Activated CD8-positive, alpha-beta T cell treated with anti-CD3 and anti-CD28 coated beads for 36 hours (primary cell): ENCODE measurements at places on chromosomes 12 and 14. TPM values are rescaled to one million over a fixed set of nuclear protein-coding genes. Genes with fewer than 3 reads are reported as not detected.

GRCh38 chr14:64550621-64551333 lies 1.0 kb downstream of the PPP1R36 start:
- no peak for DNase-seq
- H3K36me3 ChIP-seq, result no peaks in the 10 kb centered on the region
- H3K27me3 ChIP-seq, result peaks cover 10% of the 10 kb centered on the region
- H3K4me3 ChIP-seq, result peak overlapping the region; percentile 47

- peaks cover 44% of the 10 kb centered on the region for H3K4me1 ChIP-seq
- no peaks in the 10 kb centered on the region for H3K27me3 ChIP-seq
- H3K4me3 ChIP-seq, result no peak overlapping the region
Measured at GRCh38 chr12:45762185-45763110, 32.9 kb downstream of the ARID2 start.

GRCh38 chr14:76784266-76784874 lies 23.1 kb downstream of the VASH1 start:
- H3K36me3 ChIP-seq, result peaks cover 15% of the 10 kb centered on the region
- H3K4me1 ChIP-seq, result peaks cover 24% of the 10 kb centered on the region
- H3K4me3 ChIP-seq, result no peak overlapping the region
- no peak for DNase-seq
- no peaks in the 10 kb centered on the region for H3K27me3 ChIP-seq
- H3K27ac ChIP-seq, result no peak overlapping the region

- no peak for DNase-seq
- no peaks in the 10 kb centered on the region for H3K27me3 ChIP-seq
- no peak overlapping the region for H3K4me3 ChIP-seq
- H3K4me1 ChIP-seq, result peaks cover 45% of the 10 kb centered on the region
- H3K36me3 ChIP-seq, result peaks cover 73% of the 10 kb centered on the region
- H3K27ac ChIP-seq, result peak overlapping the region; percentile 62
Measured at GRCh38 chr12:128796439-128797118, 27.2 kb downstream of the SLC15A4 start.

- DNase-seq, result no peak
- H3K4me1 ChIP-seq, result peaks cover 5% of the 10 kb centered on the region
- no peak overlapping the region for H3K4me3 ChIP-seq
- no peaks in the 10 kb centered on the region for H3K27me3 ChIP-seq
Measured at GRCh38 chr12:48038085-48038484, 33.8 kb upstream of the COL2A1 start.

DNA sequence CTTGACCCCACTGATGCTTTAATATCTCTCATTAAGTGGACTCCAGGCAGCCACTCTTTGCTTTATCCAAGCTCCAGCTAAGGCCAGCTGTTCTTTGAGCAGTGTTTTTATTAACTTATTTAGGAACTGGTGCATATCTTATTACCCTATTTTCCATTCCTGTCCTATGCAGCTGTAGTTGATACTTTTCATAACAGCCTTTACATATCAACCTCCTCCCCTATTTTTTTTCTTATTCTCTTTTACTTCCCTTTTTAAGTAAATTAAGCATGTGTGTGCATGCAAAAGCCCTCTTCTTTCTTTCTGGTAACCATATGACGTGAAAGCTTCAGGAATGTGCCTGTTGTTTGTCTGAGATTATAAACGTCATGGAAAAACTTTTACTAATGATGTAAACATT lies 121.2 kb downstream of the PTPRQ start:
- no peak for DNase-seq
- H3K27me3 ChIP-seq, result no peaks in the 10 kb centered on the region
- no peak overlapping the region for H3K4me3 ChIP-seq

DNA sequence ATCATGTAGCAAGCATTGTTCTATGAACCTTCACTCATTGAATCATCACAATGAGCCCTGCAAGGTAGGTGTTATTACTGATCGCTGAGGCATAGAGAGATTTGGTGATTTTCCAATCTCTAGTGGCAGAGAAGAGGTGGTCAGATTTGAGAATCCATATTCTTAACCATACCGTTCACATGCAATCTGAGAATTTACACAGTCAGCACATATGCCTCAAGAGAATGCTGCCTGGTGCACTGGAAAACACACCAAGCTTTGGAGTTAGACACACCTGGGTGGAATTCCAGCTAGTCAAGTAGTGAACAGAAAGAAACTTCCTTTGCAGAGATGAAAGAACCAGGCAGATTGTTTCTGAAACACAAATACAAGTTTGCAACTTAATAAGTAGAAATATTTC lies 94.1 kb downstream of the LGR5 start:
- H3K36me3 ChIP-seq, result no peaks in the 10 kb centered on the region
- no peaks in the 10 kb centered on the region for H3K4me1 ChIP-seq
- H3K27me3 ChIP-seq, result no peaks in the 10 kb centered on the region
- no peak overlapping the region for H3K4me3 ChIP-seq

DNA sequence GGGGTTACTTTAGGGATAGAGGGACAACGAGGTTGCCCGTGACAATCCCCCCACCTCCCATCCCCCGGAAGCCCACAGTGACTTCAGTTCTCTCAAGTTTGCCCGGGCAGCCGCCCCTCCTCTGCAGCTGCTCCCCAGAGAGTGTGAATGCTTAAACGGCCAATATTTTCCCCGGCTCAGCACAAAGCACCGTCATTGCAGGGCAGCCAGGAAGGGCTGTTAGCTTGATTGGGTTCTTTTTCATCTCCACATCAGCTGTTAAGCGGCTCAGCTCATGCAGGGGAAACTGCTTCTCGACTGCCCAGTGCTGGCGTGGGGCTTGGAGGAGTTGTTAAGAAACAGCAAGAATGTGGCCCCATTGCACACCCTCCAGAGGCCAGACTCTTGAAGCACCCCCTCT lies 120.5 kb upstream of the NCOR2 start:
- peaks cover 35% of the 10 kb centered on the region for H3K4me1 ChIP-seq
- peak; percentile 46 for DNase-seq
- H3K27ac ChIP-seq, result no peak overlapping the region
- no peak overlapping the region for H3K4me3 ChIP-seq
- H3K27me3 ChIP-seq, result no peaks in the 10 kb centered on the region

DNA sequence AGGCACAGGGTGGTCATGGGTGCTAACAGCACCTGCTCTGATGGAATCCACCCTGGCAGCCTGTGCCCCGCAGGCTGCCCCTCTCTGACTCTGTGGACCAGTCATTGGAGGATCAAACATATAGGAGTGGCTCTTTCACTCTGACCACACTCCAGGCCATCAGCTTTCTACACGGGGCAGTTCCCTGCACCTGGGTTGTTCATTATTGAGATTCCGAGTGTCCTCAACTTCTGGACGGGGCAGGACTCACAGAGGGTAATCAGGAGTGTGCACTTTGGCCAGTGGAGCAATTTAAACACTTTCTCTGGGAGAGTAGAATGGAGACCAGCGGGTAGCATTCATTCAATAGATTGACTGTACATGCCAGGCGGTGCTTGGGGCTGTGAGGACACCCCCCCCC lies 94.8 kb downstream of the NINJ2 start:
- H3K36me3 ChIP-seq, result no peaks in the 10 kb centered on the region
- H3K27ac ChIP-seq, result no peak overlapping the region
- no peaks in the 10 kb centered on the region for H3K27me3 ChIP-seq
- DNase-seq, result no peak
- no peak overlapping the region for H3K4me3 ChIP-seq

DNA sequence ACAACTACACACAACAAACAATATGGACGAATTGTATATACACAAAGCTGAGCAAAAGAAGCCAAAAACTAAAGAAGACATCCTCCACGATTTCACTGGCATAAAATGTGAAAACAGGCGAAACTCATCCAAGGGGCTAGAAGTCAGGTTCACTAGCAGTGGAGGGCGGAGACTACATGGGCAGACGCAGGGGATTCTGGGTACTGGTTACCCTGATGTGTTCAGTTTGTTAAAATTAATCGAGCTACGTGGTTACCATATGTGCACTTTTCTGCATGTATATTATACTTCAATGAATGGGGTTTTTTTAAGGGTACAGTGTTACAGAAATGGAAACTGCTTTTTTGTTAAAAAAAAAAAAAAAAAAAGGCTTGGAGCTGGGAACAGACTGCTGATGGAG lies 12.3 kb downstream of the KDM2B start:
- H3K4me1 ChIP-seq, result peaks cover 10% of the 10 kb centered on the region
- H3K4me3 ChIP-seq, result no peak overlapping the region
- no peak overlapping the region for H3K27ac ChIP-seq
- H3K27me3 ChIP-seq, result no peaks in the 10 kb centered on the region

DNA sequence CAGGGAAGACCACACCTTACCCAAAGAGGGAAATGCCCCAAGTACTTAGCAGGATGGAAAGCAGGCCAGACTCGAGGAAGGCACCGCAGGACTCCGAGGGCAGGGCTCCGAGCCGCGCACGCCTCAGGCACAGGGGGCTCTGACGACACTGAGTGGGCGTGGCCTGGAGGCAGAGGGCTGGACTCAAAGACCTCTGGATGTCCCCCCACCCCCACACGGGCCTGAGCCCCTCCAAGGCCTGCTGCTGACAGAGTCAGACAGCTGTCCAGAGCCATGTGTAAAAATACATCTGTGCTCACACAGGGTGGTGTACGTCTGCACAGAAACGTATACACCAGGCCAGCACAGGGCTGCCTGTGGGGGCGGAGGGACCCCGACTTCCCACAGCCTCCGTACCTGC lies 1.4 kb downstream of the AKT1 start:
- H3K4me3 ChIP-seq, result peak overlapping the region; percentile 89
- peaks cover 29% of the 10 kb centered on the region for H3K4me1 ChIP-seq
- peak; percentile 77 for DNase-seq
- peak overlapping the region; percentile 81 for H3K27ac ChIP-seq
- no peaks in the 10 kb centered on the region for H3K27me3 ChIP-seq

GRCh38 chr12:113088037-113088436 lies 31.5 kb downstream of the DTX1 start:
- peak overlapping the region; percentile 44 for H3K27ac ChIP-seq
- no peaks in the 10 kb centered on the region for H3K27me3 ChIP-seq
- H3K4me1 ChIP-seq, result peaks cover 64% of the 10 kb centered on the region
- no peak overlapping the region for H3K4me3 ChIP-seq

- peaks cover 18% of the 10 kb centered on the region for H3K4me1 ChIP-seq
- H3K27me3 ChIP-seq, result no peaks in the 10 kb centered on the region
- H3K27ac ChIP-seq, result peak overlapping the region; percentile 94
- peaks cover 79% of the 10 kb centered on the region for H3K36me3 ChIP-seq
Measured at GRCh38 chr12:92144631-92145480, 790 bp downstream of the BTG1 start.

DNA sequence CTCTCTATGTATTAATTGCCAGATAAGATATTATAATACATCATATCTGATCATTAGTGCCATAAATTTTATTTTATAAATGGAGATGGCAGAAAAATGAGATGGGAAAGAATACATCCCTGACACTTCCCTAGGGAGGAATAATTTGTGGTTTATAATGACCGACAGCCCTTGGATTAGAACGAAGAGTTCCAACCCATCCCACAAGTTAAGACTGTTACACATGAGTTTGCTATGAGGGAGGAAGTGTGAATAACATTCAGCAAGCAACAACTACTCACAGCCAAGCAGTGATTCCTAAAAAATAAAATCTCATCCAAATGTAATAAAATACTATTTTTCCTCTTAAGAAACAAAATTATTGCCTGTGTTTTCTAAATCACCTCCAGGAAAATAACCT lies 299.0 kb downstream of the CCDC91 start:
- no peak for DNase-seq
- H3K4me3 ChIP-seq, result no peak overlapping the region
- no peak overlapping the region for H3K27ac ChIP-seq
- no peaks in the 10 kb centered on the region for H3K27me3 ChIP-seq

DNA sequence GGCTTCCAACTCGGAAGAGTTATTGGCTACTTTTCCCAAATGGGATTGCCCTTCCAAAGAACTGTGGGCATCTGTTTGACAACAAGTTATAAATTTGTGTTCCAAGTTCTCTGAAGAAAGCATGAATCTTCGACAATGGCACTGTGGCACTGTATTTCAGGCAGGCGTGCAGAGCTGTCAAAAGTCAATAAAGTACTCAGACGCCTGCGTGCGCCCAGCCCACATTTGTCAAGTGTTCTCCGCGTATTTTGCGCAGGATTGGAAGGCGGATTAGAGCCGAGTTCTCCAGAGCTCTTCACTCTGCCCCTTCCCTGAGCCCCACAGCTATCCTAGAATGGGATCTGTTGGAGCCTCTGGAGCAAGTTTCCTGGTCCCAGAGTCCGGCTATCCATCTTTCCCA lies 103.2 kb downstream of the SLC25A47 start:
- H3K36me3 ChIP-seq, result no peaks in the 10 kb centered on the region
- H3K27ac ChIP-seq, result no peak overlapping the region
- no peaks in the 10 kb centered on the region for H3K27me3 ChIP-seq
- H3K4me1 ChIP-seq, result peaks cover 4% of the 10 kb centered on the region
- DNase-seq, result no peak
- no peak overlapping the region for H3K4me3 ChIP-seq

DNA sequence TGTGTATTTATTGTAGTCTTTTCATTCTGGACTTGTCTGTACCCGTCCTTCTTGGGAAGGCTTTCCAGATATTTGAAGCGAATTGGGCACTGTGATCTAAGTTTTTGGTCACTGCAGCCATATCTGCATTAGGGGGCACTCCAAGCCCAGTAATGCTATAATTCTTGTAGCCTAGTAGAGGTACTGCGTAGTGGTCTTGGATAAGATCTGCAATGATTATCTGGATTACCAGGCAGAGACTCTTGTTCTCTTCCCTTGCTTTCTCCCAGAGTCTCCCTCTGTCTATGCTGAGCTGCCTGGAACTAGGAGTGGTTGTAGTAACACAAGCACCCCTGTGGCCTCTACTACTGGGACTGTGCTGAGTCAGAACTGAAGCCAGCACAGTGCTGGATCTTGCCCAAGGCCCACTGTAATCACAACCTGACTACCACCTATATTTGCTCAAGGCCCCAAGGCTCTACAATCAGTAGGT lies 30.0 kb downstream of the SLC38A2 start:
- peaks cover 2% of the 10 kb centered on the region for H3K27me3 ChIP-seq
- peak; percentile 41 for DNase-seq
- peaks cover 6% of the 10 kb centered on the region for H3K4me1 ChIP-seq
- H3K36me3 ChIP-seq, result no peaks in the 10 kb centered on the region

- no peak overlapping the region for H3K27ac ChIP-seq
- H3K27me3 ChIP-seq, result peaks cover 5% of the 10 kb centered on the region
- H3K4me1 ChIP-seq, result no peaks in the 10 kb centered on the region
Measured at GRCh38 chr12:111192647-111193046, 176.2 kb downstream of the PHETA1 start.

- H3K4me1 ChIP-seq, result peaks cover 5% of the 10 kb centered on the region
- no peak overlapping the region for H3K4me3 ChIP-seq
- no peak for DNase-seq
- no peak overlapping the region for H3K27ac ChIP-seq
- peaks cover 12% of the 10 kb centered on the region for H3K27me3 ChIP-seq
Measured at GRCh38 chr12:10736463-10736862, 13.3 kb upstream of the YBX3 start.

- H3K27ac ChIP-seq, result no peak overlapping the region
- H3K4me3 ChIP-seq, result no peak overlapping the region
- DNase-seq, result no peak
- H3K4me1 ChIP-seq, result no peaks in the 10 kb centered on the region
- H3K27me3 ChIP-seq, result peaks cover 2% of the 10 kb centered on the region
Measured at GRCh38 chr14:99883866-99884650, 90.8 kb downstream of the EML1 start.

The MAP3K9 gene
- total RNA-seq, result 9.6 TPM

The KLRG1 gene
- total RNA-seq, result 6.6 TPM

The SYCP3 gene
- 0.09 TPM for total RNA-seq

The RNASE13 gene
- not detected for total RNA-seq

The OR4E2 gene
- total RNA-seq, result not detected

The POU6F1 gene
- 7.3 TPM for total RNA-seq
